Pulmonary artery endothelial cell (primary cell): ENCODE measurements at places on chromosomes 6 and 20. TPM values are rescaled to one million over a fixed set of nuclear protein-coding genes. Genes with fewer than 3 reads are reported as not detected.
A peak's percentile ranks its signal among the peaks of the same experiment; 100 is the strongest.

DNA sequence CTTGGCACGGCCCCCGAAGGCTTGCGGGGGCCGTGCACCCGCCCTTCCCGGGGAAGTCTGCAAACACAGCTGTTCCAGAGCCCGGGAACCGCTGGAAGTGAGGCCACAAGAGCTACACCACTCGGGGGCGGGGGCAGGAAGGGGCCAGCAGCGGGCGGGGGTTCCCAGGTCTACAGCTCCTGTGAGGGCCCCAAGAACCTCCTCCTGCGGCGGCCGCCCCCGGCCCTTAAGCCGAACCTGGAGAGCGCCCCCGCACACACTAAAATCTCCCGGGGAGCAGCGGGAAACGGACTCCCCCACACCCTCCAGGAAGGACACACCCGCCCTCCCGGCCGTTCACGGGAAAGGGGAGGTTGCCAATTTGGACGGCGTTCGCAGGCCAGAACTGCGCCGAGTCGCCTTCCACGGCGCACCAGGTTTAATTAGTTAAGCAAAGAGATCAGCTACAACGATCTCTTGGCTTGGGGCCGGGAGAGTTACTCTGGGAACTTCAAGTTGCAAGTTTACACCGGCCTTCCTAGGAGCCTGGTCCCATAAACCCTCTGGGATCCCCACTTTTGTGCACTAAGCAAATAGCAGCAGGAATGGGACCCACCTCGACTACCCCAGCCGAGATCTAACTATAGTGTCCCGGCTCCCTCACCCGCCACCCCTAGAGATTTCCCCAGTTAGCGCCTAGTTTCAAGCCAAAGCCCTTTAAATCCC is 1.7 kb downstream of the JAG1 start:
- no peak for DNase-seq

DNA sequence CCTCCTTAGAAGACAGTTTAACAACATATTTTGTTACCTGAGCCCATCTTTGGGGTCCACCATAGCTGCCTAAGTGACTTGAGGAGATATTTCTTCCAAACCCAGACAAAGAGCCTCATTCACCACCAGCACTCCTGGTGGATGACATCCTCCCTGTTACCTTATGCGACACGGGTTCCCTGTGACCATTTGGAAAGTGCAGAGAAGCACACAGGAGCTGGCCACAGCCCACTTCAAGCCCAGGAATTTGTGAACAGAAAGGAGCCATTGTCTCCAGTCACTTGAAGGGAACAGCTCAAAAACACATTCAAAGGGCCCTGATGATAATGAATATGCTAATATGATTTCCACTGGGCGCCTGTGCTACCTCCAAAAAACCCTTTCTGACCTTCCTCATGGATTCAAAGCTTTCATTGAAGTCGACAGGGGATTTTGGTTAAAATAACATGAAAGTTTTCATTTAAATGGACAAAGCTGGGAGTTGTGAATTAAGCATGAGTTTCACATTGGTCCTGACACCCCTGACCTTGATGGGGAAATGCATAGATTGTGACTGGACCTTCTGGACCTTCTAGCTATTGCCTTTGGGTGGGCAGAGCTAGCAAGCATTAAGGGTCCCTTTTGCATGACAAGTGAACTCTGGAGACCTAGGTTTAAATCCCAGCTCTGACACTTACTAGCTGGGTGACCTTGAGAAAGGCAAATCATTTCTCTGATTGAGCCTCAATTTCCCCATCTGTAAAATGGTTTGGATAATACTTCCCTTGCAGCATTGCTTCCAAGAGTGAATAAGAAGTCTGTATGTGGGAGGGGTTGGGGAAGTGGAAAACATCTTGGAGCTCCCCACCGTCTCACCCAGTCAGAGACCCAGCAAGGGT is 83.3 kb upstream of the SIRPA start:
- DNase-seq, result no peak

Gene MYBL2
- total RNA-seq, result 26.6 and 41.9 TPM in 2 replicates

GRCh38 chr6:158154816-158155215 is 13.2 kb downstream of the SERAC1 start:
- DNase-seq, result no peak

- no peak for DNase-seq
These were observed 295 bp upstream of the TBC1D22B start for GRCh38 chr6:37257320-37257633.

Gene SOX4
- total RNA-seq, result 57.8 and 61.7 TPM in 2 replicates

DNA sequence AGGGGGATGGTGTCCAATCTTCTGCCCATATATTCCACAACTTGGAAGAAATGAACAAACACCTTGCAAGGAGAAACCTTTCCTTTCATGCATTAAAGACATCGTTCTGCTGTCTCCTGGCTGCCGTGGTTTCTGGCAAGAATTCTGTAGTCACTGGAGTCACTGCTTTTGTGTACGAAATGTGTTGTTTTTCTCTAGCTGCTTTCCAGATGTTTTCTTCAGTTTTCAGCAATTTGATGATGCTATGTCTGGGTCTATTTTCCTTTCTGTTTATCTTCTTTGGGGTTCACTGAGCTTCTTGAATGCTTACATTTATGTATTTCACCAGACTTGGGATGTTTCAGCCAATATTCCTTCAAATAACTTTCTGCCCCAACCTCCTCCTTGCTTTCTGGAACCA is 40.6 kb upstream of the SLCO4A1 start:
- no peak for DNase-seq

Gene DLL1
- total RNA-seq, result 1.8 and 2.1 TPM in 2 replicates

Gene KCNK5
- total RNA-seq, result not detected in 2 replicates

- DNase-seq, result no peak
These were observed at the start of gene CDC25B for GRCh38 chr20:3795511-3796468. Gene CDC25B, plus strand, starts transcription at chr20:3796310. Its CDS starts 222 bp downstream, at chr20:3796532.

Gene ZNF311
- 0.56 and 0.59 TPM in 2 replicates for total RNA-seq

DNA sequence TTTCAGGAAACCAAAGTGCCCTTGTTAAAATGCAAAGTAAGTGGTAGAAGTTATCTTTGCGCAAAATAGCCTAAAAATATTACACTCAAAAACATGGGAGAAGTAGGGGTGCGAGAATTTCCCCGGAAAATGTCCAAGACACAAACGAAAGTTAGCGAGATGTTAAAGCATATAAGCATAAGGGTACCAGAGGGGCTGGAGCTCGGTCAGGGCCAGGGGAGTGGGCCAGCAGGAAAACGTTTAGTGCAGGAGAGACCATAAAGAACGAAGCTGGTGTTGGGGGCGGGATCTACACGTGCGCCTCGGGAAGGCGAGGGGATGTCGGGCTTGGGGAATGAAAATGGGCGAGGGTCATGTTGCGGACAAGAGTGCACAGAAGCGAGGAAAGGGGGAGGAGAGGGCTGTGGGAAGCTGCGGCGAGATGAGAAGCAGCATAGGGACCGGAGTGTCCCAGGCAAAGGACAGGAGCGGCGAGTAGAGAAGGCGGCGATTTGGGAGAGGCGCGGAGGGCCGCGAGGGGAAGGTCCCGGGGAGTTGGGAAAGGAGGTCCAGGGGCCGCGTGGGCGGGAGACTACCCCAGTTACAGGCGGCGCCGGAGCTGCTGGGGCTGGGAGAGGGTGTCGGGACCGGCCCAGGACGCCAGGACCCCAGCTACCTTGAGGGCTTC is 600 bp downstream of the XPO5 start:
- no peak for DNase-seq

DNA sequence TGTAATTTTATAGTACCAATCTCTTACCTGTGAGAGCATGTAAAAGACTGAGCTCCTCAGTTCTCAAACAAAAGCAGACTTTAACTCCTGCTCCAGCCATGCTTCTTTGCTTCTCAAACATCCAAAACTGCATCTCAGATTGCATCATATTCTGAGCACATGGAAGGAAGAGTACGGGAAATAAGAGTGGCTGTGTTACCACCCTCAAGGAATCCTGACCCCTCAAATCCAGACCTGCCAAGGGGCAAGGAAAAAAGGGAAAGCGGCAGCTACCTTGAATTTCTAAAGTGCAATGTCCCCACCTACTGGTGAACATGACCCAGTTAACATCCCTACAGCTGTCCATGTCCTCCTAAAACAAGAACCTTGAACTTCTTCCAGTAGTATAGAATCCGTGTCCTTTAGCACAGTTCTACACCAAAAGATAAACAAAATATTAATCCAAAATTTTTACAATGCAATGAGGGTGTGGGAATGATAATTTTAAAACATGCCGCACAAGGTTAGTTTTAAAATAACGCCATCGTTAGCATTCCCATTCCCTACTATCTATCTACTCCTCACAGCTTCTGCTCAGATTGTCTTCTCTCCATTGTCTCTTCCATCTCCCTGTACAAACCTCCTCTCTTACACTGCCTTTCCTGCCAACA is 34.1 kb upstream of the HLA-DQB1 start:
- DNase-seq, result peak; percentile 11

Gene OOEP
- total RNA-seq, result not detected in 2 replicates

GRCh38 chr6:2594868-2595267 is 155.9 kb downstream of the MYLK4 start:
- DNase-seq, result no peak

DNA sequence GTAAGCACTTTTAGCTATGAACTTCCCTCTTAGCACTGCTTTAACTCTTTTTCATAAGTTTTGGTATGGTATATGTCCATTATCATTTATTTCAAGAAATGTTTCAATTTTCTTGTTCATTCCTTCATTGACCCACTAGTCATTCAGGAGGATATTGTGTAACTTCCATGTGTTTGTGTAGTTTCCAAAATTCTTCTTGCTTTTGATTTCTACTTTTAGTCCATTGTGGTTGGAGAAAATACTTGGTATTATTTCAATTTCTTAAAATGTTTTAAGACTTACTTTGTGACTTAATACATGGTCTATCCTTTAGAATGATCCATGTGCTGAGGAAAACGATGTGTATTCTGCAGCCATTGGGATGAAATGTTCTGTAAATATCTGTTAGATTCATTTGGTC is 176.5 kb downstream of the CENPW start:
- DNase-seq, result no peak

Gene CFAP206
- 0.04 and 0.20 TPM in 2 replicates for total RNA-seq

Gene MUCL3
- not detected in 2 replicates for total RNA-seq

GRCh38 chr6:40541556-40542174 is 45.5 kb downstream of the LRFN2 start:
- DNase-seq, result no peak

DNA sequence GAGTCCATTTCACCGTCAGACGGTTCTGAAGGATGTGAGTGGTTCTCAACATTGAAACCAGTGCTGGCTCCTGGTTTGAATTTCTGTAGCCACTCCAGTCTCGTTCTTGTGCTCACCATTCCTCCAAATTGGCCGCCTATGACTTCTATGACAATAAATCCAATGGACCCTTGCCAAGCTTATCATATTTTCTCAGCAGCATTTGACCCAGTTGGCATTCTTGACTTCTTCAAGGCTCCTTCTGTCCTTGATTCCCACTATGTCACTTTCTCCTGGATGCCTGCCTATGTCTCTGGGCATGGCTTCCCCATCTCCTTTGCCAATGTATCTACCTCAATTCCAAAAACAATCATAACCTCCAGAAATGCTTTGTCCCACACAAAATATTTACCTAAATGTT is 756.0 kb upstream of the NRSN1 start:
- no peak for DNase-seq

Gene PRKN
- 0.39 and 0.59 TPM in 2 replicates for total RNA-seq

Gene DNAAF9
- total RNA-seq, result 9.0 and 13.2 TPM in 2 replicates

- no peak for DNase-seq
These were observed 223.1 kb upstream of the PRDM1 start for GRCh38 chr6:105862936-105863607.

DNA sequence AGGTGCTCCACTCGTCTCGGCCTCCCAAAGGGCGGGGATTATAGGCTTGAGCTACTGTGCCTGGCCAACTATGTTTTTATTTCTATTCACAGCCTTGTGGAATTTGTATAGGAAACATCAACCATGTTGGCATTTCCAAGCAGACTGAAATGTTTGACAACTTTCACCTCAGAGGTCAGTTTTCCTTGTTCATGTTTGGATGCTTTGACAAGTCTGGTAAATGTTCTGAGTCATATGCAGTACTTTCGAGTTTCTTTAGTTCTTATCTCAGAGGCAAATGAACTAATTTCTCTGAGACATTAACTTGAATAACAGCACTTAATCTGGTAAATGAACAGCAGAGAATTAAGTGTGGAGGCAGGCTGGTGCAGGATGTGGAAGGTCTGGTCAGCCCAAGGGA is 373.4 kb upstream of the SYNCRIP start:
- no peak for DNase-seq

Gene RTN4IP1
- total RNA-seq, result 6.1 and 6.8 TPM in 2 replicates

Gene SSTR4
- total RNA-seq, result not detected in 2 replicates

DNA sequence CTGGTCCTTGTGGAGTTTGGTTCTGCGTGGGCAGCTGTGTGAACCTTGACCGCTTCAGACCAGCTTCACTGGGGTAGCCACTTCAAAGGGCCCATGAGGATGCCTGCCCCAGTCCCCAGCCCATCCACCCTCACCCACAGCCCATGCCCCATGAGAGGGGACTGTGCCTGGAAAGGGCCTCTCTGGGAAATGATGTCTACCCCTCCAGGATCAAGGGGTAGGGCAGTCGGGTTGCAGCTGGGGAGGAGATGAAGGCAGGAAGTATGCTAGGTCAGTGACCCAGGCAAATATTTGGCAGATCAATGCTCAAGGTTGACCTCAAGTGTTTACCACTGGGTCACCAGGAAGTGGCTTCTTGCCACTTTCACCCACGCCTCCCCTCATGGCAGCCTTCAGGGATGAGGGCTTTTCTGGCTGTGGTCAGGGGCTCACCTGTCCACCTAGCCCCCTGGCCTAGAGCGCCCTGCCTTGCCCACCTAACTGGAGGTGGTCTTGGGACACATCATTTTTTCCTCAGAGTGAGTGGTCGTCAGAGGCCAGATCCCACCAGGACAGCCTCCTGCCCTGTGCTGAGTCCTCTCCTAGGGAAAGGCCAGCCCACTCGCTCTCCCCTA is 109.5 kb downstream of the SNX5 start:
- DNase-seq, result no peak

- no peak for DNase-seq
These were observed 331.6 kb downstream of the RNGTT start for GRCh38 chr6:88631830-88632229.

Gene HDGFL1
- total RNA-seq, result not detected in 2 replicates

- DNase-seq, result no peak
These were observed 13.6 kb downstream of the PDE10A start for GRCh38 chr6:165649166-165650137.

GRCh38 chr20:61830241-61830930 is 235.3 kb downstream of the TAF4 start:
- DNase-seq, result no peak

Gene TAF8
- 16.3 and 37.0 TPM in 2 replicates for total RNA-seq

DNA sequence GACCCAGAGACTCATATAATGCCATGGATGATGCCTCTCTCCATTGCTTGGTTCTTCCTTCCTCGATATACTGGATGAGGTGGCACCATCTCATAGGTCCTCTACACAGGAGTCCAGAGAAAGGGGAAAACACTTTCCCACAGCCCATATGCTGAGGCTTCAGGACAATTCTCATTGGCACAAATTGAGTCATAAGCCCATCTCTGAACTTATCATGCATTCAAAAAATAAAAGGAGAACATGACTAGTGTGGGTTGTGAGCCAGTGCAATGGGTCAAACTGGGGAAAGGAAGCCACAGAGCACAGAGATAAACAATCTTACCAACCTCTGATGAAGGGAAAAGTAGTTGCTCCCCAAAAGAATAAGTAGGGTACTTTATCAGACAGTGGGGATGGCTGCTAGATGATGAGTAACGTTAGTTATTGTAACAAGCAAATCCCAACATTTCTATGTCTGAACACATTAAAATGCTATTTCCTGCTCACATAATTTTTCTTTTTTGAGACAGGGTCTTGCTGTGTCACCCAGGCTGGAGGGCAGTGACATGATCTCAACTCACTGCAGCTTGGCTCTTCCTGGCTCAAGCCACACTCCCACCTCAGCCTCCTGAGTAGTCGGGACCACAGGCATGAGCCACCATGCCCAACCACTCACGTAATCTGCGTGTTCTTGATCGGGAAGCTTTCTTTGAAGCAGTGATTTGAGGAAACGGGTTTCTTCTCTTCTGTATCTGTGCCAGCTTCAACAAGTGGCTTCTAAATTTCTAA is 27.0 kb downstream of the SOD2 start:
- DNase-seq, result no peak
